ENCODE measurements at places on chromosomes 1 and 21. TPM values are rescaled to one million over a fixed set of nuclear protein-coding genes. Genes with fewer than 3 reads are reported as not detected.

Gene LEPROT
- total RNA-seq, result 16.0 TPM

Gene CD1D
- total RNA-seq, result not detected

Gene EPHB2
- 19.6 TPM for total RNA-seq

Gene PROX1
- not detected for total RNA-seq

- no peak for DNase-seq
Observed at GRCh38 chr1:230568676-230569075, 73.6 kb upstream of the COG2 start.

DNA sequence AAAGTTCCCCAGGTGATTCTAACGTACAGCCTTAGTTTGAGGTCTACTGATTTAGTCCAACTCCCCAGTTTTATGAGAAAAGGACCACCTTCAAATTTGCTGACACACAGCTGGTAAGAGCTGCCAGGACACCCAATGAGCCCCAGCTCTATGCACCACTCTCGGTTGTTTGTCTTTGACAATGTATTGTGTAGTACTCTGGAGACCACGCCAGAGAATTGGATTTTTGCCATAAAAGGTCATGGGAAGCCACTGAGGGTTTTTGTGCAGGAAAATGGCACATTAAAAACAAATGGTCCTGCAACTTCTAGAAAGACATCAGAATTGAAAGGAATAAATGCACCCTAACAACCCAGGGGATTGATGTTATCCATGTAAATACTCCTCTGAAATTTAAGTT lies 7.1 kb upstream of the IER5 start:
- DNase-seq, result no peak

DNA sequence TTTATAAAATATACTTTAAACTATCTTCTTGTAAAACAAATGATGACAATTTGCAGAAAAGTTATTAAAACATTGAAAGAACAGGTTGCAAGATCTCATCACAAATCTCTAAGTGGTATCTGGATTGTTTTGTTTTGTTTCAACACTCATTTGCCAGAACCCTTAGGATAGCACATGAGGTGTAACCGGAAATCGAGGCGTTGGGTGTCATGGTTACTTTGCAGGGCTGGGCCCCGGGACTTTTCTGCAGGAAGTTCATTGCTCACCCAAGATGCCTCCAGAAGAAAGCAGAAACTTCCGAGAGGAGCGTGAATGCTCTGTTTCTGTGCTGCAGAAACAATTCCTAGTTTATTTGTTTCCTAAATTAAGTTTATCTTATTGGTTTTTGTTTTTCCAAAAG lies 2.5 kb downstream of the DISC1 start:
- no peak for DNase-seq

DNA sequence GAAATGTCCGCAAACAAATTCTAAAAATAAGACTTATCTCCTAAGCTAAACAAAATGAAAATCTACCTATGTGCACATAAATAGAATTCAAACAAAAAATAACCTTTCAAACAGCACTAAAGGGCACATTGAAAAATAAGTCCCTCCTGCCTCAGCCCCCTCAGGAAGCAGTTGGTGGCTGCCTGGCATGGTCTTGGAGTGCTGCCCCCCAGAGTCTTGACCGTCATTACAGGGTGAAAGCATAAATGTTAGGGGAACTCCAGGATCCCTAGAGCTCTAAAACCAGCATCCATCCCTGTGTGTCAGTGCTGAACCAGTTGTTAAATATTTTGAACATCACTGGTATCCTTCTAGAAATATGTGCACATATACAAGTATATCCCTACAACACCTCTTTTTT lies 6.5 kb upstream of the NPL start:
- no peak for DNase-seq

- no peak for DNase-seq
Observed at GRCh38 chr21:39000496-39000895, 182.8 kb downstream of the PSMG1 start.

DNA sequence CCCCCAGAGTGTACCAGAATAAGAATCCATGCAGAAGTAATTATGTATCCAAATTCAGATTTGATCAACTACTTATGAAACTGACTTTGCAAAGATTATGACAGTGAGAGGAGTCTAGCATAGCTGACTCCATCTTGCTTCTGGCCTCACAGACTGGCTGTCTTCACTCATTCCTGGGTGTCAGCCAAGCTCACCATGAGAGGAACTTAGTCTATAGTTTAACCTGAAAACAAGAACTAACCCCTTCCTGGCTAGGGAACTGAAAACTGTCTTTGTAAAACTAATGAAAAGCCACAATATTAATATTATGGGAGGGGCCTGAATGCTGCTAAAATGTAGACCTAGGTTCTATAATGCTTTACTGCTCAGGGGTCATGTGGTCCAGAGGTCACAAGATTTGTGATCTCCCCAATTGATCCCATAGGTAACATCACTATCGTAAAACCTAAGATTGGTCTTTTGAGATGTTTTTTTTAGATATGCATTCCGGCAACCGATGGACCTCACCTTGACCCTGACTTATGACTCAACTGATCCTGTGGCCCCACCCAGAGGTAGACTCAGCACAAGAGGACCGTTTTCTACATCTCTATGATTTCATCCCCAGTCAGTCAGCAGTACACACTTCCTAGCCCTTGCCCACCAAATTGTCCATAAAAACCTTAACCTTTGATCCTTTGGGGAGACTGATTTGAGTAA lies 55.2 kb downstream of the ATP1B1 start:
- DNase-seq, result no peak

DNA sequence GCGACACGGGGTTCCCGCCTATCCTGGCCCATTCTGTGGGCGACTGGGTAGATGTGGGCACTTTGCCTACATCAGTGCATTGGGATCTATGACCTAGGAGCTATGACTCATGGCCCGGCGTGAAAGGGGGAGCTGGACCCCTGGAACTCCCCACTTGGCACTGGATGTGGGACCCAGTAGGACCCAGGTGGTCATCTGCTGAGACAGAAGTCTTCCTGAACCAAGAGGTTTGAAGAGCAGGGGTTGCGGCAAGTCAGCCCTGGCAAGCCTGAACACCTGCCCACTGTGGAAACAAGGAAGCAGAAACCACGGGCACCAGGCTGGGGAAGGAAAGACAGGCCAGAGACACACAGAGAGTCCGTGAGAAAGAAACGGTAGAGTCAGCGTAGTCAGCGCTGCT lies 656.7 kb downstream of the AJAP1 start:
- DNase-seq, result no peak

GRCh38 chr21:44618504-44618903 lies 6.6 kb downstream of the KRTAP10-8 start:
- DNase-seq, result no peak

DNA sequence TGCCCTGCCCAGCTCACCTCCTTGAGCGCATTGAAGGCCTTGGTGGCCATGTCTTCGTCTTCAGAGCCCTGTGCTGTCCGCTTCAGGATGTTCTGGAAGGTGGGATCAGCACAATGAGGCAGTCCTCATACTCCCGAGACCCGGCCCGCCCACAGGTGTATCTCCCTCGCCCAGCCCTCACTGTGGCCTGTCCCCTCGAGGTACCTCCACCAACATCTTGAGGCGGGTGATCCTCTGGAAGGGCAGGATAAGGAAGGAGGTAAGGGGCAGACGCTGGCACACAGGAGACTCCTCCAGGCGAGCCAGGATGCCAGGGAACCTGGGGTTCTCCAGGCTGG lies 7.1 kb downstream of the ARHGEF19 start:
- DNase-seq, result no peak

GRCh38 chr1:164534863-164535610 lies 23.9 kb upstream of the PBX1 start:
- DNase-seq, result no peak

DNA sequence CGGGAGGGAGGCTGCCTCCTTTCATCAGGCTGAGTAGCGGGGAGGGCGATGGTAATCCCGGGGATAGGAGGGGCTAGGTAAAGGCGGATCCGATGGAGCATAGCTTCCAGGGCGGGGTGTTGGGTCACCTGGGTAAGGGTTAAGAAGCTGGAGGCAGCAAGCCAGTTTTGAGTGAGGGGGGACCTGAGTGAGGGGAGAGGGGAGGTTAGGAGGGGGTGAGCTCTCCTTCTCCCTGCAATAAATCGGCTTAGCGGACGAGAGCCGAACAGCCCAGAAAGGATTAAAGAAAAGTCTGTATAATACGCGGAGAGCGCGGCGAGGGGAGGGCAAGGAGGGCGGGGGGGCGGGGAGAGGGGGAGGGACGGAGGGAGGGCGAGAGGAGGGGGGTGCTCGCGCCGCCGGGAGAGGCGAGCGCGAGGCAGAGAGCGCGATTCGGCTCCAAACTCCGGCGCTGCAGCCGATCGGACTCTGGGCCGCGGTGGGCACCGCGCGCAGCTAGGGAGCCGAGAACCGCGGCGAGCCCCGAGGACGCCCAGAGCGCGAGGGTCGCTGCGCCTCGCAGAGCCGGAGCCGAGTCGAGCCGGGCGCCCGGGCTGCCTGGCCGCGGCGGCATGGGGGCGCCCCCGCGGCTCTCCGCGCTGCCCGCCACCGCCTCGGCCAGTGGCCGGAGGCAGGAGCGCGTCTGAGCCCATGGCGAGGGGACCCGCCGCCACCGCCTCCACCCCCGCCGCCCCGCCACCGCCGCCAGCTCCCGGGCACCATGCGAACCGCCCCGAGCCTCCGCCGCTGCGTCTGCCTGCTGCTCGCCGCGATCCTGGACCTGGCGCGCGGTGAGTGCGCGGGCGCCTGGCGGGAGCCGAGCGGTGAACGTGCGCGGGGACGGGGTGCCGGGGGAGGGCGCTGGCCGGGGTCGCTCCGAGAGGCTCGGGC lies at the start of gene IGSF21:
IGSF21 (plus strand) TSS at position 430 of the 930 bp plus-strand sequence; CDS start at position 761, 331 bp downstream.
- DNase-seq, result no peak

DNA sequence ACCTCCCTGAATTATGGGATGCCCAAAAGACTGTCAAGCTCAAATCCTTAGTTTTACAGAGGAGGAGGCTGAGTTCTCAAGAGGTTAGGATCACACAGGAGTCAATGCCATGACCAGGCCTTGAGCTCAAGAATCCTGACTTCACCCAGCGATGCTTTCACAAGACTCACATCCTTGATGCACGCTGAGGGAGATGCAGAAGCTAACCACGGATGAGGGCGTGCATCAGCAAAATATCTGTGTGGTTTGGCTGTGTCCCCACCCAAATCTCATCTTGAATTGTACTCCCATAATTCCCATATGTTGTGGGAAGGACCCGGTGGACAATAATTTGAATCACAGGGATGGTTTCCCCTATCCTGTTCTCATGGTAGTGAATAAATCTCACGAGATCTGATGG lies 133.2 kb downstream of the KCNJ6 start:
- DNase-seq, result no peak

Data from MG63 (cell line).